Cardiac fibroblast (primary cell): ENCODE measurements at places on chromosomes 5 and 9.

DNA sequence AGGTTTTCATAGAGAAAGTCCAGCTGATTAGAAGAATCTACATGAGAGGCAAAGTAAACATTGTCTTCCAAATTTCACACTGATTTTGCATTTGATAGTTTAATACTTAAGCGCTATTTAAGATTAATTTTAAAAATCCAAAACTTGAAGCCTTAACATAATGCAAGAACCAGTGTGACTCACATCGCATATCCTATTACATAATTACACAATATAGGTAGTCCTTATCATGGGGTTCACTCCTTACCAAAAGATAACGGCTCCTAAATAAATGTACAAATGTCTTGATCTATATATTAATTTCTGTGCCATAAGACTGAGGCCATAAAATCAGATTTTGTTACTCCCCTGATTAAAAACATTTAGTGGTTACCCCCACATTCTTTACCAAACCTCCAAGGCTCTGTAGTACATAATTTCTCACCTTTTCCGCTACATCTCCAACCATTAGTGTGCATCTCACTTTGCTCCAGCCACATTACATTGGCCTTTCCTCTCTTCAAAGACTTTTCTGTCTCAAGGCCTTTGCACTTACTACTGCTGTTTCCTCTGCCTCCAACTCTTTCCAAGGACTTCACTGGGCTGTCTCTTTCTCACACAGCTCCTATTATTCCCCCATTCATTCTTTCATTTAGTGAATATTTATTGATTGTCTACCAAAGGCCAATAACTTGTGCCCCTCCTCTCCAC is 1.0 kb downstream of the RIOK2 start:
- peak; percentile 6 for DNase-seq

DNA sequence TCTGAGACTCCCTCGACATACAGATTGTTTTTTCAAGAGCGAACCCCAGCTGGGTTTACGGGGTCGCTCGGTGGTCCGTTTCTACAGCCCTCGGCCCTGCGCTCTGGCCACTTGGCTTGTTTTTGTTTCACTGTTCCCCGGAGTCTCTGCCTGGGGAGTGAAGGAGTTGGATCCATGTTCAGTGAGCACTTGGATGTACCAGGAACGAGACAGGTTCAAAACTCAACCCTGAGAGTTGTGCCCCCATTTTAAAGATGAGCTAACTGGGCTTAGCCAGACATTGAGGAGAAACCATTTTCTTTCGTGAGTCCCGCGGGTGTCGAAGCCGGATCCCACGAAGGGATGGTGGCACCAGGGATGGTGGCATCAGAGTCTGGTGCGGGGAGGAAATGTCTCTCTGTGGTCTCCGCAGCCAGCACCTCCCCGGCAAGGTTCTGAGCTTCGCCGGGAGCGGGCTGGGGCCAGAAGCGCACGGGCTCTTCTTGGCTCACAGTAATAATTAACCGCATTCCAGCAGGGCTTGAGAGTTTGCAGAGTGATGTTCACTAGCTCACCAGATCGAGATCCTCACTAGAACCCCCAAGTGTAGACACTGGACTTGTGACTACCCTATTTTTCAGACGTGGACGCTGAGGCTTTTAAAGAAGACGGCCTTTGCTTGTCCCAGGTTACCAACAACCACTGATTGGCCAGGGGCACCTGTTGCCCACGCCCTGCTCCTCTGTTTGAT is 1.0 kb downstream of the MSX2 start:
- DNase-seq = peak; percentile 6

DNA sequence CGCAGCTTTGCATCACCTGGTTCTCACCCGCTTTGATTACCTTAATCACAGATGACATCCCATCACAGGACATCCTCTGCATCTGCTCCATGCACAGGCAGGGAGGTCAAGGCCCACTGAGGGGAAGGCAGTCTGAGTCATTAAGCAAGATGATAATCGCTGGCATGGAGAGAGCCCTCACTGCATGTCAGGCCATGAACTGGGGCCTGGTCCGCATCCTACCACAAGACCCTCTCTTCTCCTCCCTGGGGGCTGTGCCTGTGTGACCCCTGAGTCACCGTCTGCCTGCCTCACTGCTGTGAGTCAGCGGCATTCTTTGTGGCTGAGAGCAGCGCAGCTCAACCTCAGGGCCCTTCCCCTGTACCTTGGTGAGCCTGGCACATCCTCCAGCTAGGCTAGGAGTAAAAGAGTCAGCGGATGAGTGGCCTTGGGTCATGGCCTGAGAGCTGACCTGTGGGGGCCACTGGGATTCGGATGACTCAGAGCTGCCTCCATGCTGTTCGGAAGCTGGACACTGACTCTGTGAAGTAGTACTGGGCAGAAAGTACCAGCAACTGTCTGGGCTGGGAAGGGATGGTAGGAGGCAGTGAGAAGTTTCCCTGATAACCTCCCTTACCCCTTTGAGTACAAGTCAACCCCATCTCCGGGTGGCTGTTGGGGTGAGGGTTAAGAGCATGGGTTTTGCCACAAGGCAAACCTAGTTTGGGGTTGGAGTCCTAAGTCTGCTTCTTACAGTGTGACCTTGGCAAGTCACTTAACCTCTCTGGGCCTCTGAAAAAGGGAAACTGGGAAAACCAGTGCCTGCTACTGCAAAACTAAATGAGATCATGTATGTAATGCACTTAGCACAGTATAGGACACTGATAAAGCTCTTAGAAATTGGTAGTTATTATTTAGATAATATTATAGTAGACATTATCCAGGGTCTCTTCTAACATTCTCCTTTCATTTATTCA is 14.6 kb upstream of the ARSI start:
- peak; percentile 96 for DNase-seq

DNA sequence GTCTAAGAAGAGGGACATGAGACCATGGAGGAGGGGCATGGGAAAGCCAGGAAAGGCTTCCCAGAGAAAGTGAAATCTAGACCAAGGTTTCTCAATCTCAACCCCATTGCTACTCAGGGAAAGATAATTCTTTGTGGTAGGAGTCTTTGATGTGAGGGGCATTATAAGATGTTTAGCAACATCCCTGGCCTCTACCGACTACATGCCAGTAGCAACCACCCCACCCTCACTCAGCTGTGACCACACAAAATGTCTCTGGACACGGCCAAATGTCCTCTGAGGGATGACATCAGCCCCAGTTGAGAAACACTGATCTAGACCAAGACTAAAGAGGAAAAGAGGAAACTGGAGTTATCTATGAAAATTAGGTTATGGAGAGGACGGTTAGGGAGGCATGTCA is 298.5 kb upstream of the KIF2A start:
- no peak for DNase-seq

GRCh38 chr5:126878085-126878484 is 101.1 kb downstream of the LMNB1 start:
- no peak for DNase-seq

- no peak for DNase-seq
Measured at GRCh38 chr9:134995792-134996120, 78.0 kb upstream of the FCN1 start.

DNA sequence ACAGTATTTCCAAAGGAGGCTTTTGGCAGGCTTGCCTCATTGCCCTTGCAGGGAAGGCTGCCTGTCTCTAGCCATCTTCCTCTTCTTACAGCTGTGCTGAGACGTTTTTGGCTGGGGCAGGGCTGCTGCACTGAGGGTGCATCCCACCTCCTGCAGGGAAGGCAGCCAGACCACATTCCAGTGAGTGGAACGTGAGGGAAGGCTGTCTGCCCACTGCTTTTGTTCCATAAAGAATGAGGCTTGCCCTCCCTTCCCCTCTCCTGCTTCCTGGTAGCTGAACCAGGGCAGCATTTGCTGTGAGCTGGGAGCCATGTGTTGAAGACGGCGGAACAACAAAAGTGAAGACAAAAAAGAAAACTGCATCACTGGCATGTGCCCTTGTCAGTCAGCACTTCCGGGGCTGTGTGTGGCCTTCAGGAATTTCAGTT is 16.8 kb downstream of the MGAT1 start:
- DNase-seq = peak; percentile 87

- DNase-seq = no peak
Measured at GRCh38 chr9:131252120-131252519, 24.2 kb downstream of the FAM78A start.

DNA sequence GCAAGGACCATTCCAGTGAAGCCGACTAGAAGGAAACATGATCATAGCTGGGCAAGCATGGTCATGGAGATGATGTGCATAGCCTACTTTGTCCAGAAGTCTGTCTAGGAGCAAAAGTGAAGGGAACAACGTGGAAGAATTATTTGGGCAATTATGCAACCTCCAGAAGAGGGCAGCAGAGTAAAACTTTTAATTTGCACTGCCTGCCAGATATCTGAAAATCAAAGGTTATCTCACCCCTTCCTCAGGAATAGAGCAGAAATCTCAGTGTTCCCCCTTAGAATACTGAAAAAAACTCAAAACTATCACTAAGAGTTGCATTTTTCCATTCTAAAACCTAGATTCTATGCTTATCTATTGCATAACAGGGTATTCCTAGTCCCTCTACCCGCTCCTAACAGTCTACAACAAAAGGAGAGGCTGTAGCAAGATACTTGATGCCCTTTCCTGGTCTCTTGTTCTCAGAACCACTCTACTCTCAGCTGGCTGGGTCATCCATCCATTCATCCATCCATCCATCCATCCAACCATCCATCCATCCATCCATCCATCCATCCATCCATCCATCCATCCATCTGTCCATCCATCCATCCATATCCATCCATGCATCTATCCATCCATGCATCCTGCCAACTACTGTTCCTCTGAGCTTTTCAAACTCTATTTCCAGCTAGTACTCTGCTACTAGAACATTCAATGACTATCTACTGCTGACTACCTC is 8.4 kb upstream of the SETD9 start:
- peak; percentile 64 for DNase-seq

DNA sequence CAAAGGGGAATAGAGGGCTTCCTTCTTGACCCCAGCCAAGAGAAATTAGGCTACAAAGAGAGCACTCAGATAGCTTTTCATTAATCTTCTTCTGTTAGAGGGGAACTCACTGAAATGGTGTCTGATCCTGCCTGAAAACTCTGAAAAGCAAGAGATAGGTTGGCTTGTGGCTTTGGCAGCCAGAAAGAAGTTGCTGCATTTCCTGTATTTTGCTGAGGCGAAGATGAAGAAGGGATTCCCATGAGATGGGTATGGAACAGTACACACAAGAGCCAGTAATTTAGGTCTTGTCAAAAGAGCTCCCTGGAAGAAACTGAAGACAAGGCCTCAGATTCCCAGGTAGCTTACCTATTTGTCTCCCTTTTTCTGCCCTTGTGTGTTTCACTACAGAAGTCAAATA is 120.9 kb upstream of the TARS1 start:
- DNase-seq = peak; percentile 85

DNA sequence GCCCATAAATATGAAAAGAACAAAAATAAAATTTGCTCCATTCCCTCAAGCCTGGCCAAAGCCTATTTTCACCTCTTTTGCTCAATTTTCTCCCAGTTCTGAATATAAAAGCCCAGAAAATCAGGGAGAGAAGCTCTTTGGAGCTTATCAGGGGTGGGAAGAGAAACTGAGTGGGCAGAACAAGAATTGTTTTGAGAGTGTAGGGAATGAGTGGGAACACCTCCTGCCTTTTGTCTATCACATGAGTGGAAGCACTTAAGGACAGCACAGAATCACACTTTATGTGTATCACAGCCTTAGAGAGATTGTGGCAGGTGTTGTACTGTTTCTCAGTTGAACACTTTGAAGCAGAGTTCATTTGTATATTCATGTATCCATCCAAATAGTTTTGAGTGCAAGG is 139.2 kb upstream of the HMHB1 start:
- no peak for DNase-seq

- DNase-seq = peak; percentile 60
Measured at GRCh38 chr5:79074641-79075040, 5.1 kb downstream of the BHMT2 start.

GRCh38 chr5:115968770-115969169 is 6.5 kb downstream of the LVRN start:
- DNase-seq = no peak

DNA sequence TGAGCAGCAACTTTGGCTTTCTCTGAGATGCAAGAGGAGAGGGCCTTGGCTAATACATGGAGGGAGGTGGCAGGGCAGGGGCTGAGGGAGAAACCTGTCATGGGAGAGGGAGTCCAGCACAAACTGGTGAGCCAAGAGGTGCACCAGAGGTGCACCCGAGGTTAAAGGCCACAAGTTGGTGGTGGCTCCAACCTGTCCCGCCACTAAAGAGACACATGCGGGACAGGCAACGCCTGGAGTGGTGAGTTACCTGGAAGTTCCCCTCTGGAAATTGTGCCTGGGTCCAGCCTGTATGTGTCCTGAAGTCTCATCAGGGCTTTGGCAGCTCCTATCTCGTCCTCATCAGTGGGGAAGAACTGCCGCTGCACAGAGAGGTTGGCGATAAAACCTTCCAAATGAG is 14.0 kb downstream of the P4HA2 start:
- no peak for DNase-seq

DNA sequence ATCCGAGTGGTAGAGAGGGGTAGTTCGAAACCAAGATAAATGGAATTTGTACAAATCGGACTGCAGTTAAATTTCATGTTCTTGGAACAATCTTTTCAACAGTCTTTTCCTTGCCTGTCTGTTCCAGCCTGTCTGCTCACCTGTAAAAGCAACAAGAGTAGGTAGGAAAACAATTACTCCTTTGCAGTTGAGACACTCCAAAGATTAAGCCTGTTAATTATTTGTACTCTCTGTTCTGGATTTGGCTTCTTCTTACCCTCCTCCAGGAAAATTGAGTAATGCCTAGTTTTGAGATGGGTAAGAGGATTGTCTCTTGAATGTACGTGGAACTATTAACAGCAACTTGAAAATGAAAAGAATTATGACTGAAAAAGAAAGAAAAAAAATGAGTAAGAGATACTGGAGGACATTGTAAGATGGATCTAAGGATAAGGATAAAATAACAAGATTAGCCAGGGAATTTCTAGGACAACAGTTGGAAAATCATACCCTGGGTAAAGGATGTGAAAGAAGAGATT is 24.3 kb downstream of the SPAAR start:
- no peak for DNase-seq

- peak; percentile 87 for DNase-seq
Measured at GRCh38 chr5:136001466-136001981, 27.3 kb upstream of the TGFBI start.

GRCh38 chr5:170251462-170251861 is 18.7 kb downstream of the C5orf58 start:
- DNase-seq = no peak

- no peak for DNase-seq
Measured at GRCh38 chr5:36360307-36360706, 58.6 kb upstream of the RANBP3L start.

DNA sequence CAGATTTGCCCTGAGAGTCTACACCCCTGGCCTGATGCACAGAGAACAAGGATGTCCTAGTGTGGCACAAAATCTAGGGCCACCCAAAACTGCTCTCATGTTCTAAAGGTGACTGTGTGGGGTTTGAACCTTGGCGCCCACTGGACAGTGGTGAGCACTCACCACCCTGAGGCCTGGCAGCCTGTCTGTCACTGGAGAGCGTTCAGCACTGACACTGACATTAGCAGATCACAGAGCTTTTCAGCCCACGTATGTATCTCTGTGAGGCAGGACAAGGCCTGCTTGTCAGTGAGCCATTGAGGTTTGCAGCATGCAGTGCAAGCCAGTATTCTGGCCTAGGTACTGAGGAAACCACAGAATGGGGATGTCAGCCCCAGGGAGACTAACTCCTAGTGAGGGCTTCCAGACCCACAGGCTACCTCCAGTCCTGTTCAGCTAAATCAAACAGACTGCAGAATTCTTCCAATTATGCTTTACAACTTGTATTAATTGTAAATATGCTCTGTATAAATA is 38.9 kb upstream of the SLC2A8 start:
- no peak for DNase-seq

GRCh38 chr5:114055318-114056184 is 306.3 kb upstream of the KCNN2 start:
- DNase-seq = peak; percentile 18

GRCh38 chr5:136006164-136006563 is 22.6 kb upstream of the TGFBI start:
- peak; percentile 86 for DNase-seq

- no peak for DNase-seq
Measured at GRCh38 chr9:20070336-20070735, 281.5 kb upstream of the SLC24A2 start.
